ENCODE measurements at places on chromosomes 7 and 10.

- no peak for DNase-seq
Observed at GRCh38 chr10:130766071-130766470, 545.5 kb downstream of the TCERG1L start.

GRCh38 chr10:103733045-103733419, 122.3 kb downstream of the SH3PXD2A start:
- DNase-seq: no peak

DNA sequence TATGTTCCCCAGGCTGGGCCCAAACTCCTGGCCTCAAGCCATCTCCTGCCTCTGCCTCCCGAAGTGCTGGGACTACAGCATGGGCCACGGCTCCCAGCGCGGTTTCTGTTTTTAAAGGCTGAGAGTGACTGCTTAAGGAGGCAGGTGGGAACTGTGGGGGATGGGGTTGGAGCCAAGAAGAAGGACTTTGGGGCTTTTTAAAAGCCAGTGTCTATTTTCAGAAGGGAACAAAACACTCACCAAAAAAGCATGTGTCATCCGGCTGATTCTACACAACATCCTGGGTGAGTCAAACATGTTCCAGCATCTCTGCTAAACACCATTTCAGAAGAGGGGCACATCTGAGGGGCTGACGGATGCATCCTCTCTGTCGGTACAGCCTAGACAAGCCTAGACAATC, 824.5 kb downstream of the TYW1 start:
- DNase-seq: no peak

GRCh38 chr7:3579638-3580219, 278.7 kb downstream of the SDK1 start:
- no peak for DNase-seq

GRCh38 chr10:35129185-35129674, 2.6 kb downstream of the CREM start:
- no peak for DNase-seq

DNA sequence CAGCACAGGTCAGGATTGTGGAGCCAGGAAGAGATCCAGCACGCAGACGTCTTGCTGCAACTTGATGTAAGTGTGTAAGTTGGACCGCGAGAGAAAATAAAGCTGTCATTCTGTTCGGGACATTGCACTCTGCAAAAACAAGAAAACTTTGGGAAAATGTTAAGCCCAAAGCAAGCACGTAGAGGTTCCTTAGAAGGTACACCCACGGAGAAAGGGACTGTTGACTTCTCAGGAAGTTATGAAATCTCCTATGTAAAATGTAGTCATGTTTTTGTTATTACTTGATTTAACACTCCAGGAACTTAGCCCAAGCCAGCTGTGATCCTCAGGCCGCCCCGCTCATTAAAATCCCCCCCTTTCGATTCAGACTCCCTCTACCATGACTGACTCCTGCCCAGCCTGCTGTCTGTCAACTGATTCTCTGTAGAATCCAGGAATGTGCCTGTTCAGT, 196.1 kb upstream of the TCF7L2 start:
- no peak for DNase-seq

- no peak for DNase-seq
Observed at GRCh38 chr7:24835643-24836042, 78.4 kb upstream of the GSDME start.

DNA sequence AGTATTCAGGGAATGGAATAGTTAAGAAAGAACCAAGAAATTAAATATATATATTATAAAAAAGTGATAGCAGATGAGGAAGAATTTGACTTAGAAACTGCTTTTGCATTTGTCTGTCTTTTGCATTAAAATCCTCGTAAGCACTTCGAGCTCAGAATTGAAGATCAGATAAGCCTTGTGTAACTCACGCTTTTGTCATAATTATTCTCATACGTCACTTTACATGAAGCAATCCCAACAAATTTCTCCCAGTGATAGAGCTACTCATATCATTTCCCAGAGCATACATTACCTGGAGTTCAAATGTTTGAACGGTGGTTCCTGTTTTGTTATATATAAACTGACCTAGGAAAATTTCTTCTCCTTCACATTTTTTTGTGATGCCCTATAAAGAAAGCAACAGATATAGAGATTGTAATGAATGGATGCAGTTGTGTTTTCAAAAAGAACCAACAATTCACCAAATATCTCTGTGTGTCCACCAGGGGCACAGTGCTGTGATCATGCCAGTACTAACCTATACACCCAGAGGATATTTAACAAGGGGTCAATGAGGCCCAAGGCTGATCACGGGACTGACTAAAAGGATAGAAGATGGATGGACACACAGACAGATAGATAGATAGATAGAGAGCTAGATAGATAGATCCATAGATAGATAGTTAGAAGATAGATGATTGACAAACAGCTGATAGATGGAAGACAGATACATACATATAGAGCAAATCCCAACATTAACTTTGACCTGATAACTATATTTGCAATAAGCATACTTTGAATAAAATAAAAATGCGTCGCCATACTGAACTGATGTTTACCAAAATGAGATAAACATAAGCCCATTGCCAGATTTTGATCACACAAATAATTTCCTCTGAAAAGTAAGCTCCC, 9.3 kb upstream of the HUS1 start:
- no peak for DNase-seq

DNA sequence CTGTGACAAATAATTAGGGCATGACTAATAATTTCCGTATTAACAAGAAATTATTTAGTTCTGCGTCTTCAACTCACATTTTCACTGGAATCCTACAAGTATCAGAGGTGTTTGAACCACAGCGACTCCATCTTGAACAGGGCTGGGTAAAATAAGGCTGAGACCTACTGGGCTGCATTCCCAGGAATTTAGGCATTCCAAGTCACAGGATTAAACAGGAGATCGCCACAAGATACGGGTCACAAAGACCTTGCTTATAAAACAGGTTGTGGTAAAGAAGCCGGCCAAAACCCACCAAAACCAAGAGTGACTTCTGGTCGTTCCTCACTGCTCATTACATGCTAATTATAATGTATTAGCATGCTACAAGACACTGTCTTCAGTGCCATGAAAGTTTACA, 14.9 kb upstream of the LANCL2 start:
- no peak for DNase-seq

- no peak for DNase-seq
Observed at GRCh38 chr7:147510923-147511322, 1079.6 kb upstream of the C7orf33 start.

DNA sequence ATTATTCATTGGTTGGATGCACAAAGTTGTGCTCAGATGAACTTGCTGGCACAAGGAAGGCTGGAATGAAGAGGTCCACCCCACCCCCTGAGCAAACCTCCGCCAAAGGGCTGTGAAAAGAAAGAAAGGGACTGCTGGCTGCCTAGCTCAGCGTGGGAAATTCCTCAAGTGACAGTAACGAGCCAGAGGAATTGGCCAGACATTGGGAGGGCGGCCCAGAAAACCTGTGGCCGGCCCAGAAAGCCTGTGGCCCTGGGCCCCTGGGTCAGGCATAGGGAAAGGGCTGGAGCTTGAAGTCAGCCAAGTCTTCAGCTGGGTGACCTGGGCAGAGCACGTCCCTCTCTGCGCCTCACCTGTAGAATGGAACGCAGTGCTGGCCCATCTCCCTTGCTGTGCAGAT, 30.6 kb upstream of the CTBP2 start:
- DNase-seq: peak; percentile 43

- DNase-seq: no peak
Observed at GRCh38 chr7:80999100-80999499, 80.2 kb upstream of the SEMA3C start.

DNA sequence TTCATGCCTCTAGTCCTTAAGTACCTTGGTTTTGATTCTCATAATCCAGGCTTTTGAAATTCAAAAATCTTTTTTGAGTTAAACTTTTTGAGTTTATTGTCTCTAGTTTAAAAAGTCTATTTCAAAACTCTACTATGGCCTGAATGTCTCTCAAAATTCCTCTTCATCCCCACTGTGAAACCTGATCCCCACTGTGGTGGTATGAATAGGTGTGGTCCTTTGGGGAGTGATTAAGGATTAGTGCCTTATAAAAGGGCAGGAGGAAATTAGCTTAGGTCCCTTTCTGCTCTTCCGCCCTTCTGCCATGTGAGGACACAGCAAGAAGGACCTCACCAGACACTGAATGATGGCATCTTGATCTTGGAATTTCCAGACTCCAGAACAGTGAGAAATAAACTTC, 44.1 kb upstream of the JAZF1 start:
- no peak for DNase-seq

GRCh38 chr7:6274743-6275142, 2.3 kb upstream of the CYTH3 start:
- no peak for DNase-seq

DNA sequence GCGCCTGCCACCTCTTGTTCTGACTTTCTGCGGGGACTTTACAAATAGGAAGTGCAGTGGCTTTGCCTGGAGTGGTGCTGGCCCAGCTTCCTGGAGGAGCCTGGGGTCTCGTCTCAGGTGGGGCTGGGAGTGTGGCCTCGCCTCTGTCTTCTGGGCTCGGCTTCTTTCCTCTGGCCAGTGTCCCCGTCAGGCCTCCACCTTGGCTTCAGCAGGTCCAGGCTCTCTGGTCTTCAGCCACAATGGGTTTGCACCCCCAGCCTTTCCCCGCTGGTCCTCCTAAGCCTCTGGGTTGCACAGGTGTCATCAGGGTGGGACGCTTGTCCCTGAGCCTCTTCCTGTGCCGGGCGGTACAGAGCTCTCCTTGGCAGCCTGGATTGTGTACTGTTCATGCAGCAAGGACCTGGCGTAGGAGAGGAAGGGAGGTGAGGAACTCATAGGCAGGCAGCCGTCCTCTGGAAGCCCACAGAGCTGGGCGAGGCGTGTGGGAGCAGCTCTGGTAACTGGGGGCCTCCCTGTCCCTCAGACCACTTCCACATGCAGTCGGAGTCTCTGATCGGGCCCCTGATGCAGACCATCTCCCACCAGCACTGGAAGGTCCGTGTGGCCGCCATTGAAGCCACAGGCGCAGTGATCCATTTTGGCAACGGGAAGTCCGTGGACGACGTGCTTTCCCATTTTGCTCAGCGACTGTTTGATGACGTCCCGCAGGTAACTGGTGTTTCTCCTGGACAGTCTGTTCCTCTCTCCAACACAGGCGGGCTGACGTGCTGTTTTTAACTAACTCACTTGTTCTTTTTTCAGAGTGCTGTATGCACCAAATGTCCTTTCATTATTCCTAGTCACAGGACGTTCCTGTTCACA, 2.3 kb upstream of the PRKAR1B start:
- DNase-seq: no peak

- no peak for DNase-seq
Observed at GRCh38 chr7:96136600-96137239, 185.2 kb downstream of the SLC25A13 start.

GRCh38 chr7:102875700-102876295, 37.0 kb upstream of the LRRC17 start:
- DNase-seq: no peak

- DNase-seq: no peak
Observed at GRCh38 chr7:116708861-116709260, 36.9 kb downstream of the MET start.

GRCh38 chr7:138204285-138204981, 128.2 kb downstream of the AKR1D1 start:
- no peak for DNase-seq

GRCh38 chr10:29205787-29206186, 83.1 kb upstream of the LYZL1 start:
- no peak for DNase-seq

DNA sequence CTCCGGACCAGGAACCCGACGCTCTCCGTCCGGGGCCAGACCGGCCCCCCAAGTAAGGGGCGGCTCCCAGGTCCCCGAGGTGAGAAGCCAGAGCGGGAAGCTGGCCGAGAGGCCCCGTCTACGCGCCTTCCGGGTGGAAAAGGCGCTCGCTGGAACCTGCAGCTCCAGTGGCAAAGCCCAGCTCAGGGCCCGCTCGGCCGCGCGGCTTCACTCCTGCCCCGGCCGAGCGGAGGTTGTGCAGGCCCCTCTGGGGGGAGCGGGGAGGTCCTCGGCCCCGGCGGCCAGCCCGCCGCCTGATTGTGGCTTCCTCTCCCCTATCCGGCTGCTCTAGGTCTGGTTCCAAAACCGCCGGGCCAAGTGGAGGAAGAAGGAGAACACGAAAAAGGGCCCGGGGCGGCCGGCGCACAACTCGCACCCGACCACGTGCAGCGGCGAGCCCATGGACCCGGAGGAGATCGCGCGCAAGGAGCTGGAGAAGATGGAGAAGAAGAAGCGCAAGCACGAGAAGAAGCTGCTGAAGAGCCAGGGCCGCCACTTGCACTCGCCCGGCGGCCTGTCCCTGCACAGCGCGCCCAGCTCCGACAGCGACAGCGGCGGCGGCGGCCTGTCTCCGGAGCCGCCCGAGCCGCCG, 2.9 kb downstream of the UNCX start:
- DNase-seq: no peak

DNA sequence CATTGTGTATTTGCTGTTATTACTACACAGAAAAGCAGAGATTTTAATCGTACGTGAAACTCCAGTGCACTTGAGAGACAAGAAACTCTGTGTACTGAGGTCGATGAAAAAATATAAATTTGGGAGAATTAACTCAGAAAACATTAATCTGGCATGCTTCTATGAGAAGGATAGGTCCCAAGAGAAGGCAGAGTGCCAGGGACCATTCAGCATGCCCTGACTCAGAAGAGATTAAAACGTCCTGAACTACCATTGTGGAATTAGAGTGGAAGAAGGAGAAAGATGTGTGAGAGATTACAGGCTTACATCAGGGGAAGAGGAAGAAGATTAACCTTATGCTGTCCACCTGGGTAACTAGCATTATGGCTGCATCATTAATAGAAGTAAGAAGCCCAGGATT, 72.4 kb downstream of the REEP3 start:
- DNase-seq: no peak

- DNase-seq: no peak
Observed at GRCh38 chr7:44292876-44293560, 32.4 kb downstream of the CAMK2B start.

DNA sequence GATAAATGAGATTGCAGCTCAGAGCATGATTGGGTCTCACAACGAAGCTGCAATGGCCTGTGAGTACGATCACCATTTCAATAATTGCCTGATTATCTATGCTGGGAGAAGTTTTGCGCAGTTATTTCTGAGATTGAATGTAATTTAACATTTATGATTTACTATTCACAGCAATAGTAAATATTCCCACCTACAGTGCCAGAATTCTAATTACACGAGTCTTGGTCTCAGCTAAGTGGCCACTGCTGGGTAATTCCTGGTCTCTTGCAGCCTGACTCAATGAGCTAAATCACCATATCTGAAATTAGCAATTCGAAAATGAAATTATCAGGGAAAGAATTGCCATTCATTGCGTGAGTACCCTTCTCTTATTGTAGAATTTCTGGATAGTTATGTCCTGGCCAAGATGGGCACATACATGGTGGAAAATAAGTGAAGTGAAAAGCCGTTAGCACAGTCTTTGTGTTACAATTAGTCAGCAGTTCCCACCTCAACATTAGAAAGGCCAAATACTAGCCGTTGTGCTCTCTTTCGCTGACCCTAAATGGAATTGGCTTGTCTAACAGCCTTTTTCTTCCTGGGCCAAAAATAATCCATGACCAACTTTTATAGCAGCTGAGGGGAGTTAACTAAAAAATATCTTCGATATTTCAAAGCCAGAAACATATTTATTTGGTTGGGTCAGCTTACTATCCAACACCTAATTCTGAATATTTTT, 681.0 kb upstream of the C7orf33 start:
- DNase-seq: no peak

GRCh38 chr7:55493408-55493807, 78.9 kb downstream of the VOPP1 start:
- no peak for DNase-seq

GRCh38 chr10:96858038-96858705, 26.1 kb downstream of the LCOR start:
- no peak for DNase-seq

- no peak for DNase-seq
Observed at GRCh38 chr7:36423633-36424032, 34.0 kb downstream of the ANLN start.

Data from caudate nucleus (tissue), 63 donors.